Ureter (tissue), 1 donor: ENCODE measurements at places on chromosomes 4 and X. TPM values are rescaled to one million over a fixed set of nuclear protein-coding genes. Genes with fewer than 3 reads are reported as not detected.
A peak's percentile ranks its signal among the peaks of the same experiment; 100 is the strongest.

- DNase-seq, result no peak
Observed at GRCh38 chrX:147859666-147860065, 52.1 kb upstream of the FMR1 start.

GRCh38 chrX:43750248-43750676 lies 94.2 kb downstream of the MAOA start:
- peak; percentile 50 for DNase-seq

CD40LG gene
- total RNA-seq, result not detected

LCORL gene
- 10.5 TPM for total RNA-seq

- peak; percentile 27 for DNase-seq
Observed at GRCh38 chrX:57607295-57608187, 15.7 kb downstream of the ZXDB start.

DNA sequence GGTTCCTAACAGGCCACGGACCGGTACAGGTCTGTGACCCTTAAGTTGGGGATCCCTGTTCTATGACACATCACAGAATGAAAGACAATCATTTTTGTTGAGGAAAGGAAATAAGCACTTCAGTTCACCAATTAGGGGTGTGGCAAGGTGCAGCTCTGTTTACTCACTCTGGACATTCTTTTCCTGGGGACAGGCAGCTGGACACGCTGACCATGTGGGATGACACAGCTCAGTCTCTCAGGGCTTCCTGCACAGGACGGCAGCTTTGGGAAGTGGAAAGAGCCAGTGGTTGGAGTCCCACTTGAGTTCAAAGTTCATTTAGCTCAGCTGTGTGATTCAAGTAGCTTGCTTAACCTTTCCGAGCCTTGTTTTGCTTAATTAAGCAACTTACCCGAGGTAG lies 55.7 kb downstream of the NDNF start:
- no peak for DNase-seq
